LHCN-M2 (cell line): ENCODE measurements at places on chromosomes 12 and 14. TPM values are rescaled to one million over a fixed set of nuclear protein-coding genes. Genes with fewer than 3 reads are reported as not detected.

Gene ACAD10
- total RNA-seq: 9.3 and 11.8 TPM in 2 replicates

Gene KLRB1
- total RNA-seq: not detected in 2 replicates

DNA sequence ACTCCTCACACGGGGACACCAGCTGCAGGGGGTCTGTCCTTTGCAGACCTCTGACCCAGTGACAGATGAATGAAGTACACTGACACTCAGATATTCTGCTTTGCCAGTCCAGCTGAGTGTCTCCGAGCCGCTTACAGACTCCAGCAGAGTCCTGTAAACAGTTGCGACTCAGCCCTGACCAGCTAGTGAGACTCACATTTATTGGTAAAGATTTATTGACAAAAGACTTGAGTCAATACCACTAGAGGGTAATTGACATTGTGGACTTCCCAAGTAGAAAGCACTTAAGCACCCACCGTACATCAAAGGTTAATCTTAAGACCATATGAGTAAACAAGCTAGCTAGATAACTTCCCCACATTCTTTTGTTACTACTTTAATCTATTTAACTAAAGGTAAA is 9.8 kb upstream of the FKBP4 start:
- no peak for DNase-seq

- no peak for DNase-seq
These were observed 144.4 kb downstream of the EFCAB11 start for GRCh38 chr14:89810101-89810500.

- DNase-seq: peak; percentile 63
These were observed 47.2 kb downstream of the MYF5 start for GRCh38 chr12:80763874-80764273.

GRCh38 chr12:71107936-71108335 is 49.9 kb downstream of the TSPAN8 start:
- DNase-seq: peak; percentile 32

DNA sequence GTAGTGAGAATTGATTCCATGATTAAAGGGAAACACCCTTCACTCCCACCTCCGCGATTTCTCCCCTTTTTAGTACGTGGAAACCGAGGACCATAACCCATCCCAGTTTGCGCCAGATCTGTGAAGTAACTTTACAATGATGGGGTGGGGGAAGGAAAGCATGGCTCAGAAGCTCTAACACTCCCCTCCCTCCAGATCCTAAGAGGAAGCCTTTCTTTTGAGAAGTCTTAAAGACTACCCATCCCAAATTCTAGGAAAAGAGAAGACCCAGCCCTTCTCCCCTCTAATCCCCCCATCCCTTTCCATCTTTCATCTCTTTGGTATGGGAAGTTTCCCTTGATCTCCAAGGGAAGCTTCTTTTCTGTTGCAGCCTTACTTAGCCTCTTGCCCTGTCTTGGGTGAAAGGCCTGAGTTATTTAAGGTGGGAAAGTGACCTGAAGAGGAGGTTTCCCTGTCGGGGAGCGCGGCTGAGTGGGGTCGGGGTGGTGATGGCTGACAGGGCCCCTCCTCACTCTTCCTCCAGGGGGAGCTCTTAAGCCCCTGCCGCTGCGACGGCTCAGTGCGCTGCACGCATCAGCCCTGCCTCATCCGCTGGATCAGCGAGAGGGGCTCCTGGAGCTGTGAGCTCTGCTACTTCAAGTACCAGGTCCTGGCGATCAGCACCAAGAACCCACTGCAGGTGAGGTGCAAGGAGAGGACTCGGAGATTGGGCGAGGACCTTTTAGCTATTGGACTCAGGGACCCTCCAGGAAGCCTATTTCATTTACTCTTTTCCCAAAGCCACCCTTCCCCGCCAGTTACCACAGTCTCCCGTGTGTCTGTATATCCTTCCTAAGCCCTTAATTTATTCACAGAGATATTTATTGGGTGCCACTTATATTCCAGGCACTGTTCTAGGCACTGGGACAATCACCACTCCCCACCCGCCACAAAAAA is 1.8 kb downstream of the MARCHF9 start:
- DNase-seq: no peak

GRCh38 chr12:38904537-38905479 is 583 bp downstream of the CPNE8 start:
- DNase-seq: no peak

- DNase-seq: no peak
These were observed 121.4 kb downstream of the ITPR2 start for GRCh38 chr12:26711569-26711968.
